ENCODE measurements at places on chromosomes 1 and 21.

DNA sequence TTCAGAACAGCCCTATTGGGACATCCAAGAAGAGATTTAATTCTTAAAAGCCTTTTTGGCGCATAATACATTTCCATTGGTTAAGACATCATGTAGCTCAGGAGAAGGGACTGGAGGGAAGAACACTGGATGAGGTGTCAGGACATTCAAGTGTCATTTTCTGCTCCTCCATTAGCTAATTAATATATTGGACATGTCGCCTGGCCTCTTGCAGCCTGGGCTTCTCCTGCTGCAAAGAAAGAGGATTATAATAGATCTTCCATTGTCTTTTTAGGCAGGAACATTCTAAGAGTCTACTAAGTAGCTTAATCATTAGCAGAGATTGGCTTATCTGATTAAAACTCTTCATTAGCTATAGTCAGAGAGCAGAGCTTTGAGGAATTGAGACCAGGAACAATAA, 151.7 kb upstream of the COA6 start:
- no peak for DNase-seq

- peak; percentile 52 for DNase-seq
Measured at GRCh38 chr1:203996126-203996525, 76.8 kb upstream of the SOX13 start.

- DNase-seq: no peak
Measured at GRCh38 chr1:242811092-242811840, 286.8 kb upstream of the PLD5 start.

GRCh38 chr1:210711825-210712612, 383.3 kb downstream of the HHAT start:
- DNase-seq: no peak

- DNase-seq: no peak
Measured at GRCh38 chr21:27101523-27101922, 134.6 kb upstream of the ADAMTS5 start.

- no peak for DNase-seq
Measured at GRCh38 chr1:1264026-1264425, 9.6 kb downstream of the UBE2J2 start.

DNA sequence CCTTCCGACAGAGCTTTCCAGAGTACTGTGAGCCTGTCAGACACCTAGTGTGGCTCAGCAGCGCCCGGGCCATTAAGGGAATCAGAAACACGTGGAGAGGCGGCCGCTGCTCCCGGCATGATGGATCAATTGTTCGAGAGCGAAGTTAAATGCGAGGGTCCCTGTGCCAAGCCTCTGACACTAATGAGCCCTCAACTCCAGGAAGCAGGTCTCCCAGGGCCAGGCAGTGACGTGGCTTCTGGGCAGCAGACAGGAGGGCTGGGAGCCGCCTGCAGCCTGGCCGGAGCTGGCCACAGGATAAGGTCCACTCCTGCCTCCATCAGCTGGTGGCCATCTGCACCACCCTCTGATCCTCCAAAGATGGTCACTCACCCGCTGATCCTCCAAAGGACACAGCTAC, 67.5 kb upstream of the CLDN14 start:
- no peak for DNase-seq

- DNase-seq: no peak
Measured at GRCh38 chr1:21332554-21333311, 42.5 kb upstream of the ECE1 start.

- DNase-seq: no peak
Measured at GRCh38 chr21:27954543-27955165, 987.8 kb upstream of the ADAMTS5 start.

- no peak for DNase-seq
Measured at GRCh38 chr1:78069784-78070183, 24.0 kb downstream of the GIPC2 start.
